ENCODE measurements at places on chromosomes 12 and 14.
A peak's percentile ranks its signal among the peaks of the same experiment; 100 is the strongest.

- no peak for DNase-seq
Observed at GRCh38 chr12:9367201-9367600, 159.0 kb upstream of the PZP start.

GRCh38 chr14:61555056-61555838 lies 140.1 kb upstream of the HIF1A start:
- DNase-seq: no peak

- peak; percentile 85 for DNase-seq
Observed at GRCh38 chr12:106303202-106303820, 778 bp downstream of the TCP11L2 start.

- no peak for DNase-seq
Observed at GRCh38 chr12:17169726-17170471, 563.9 kb upstream of the LMO3 start.
